ENCODE measurements at places on chromosomes 2 and 18. TPM values are rescaled to one million over a fixed set of nuclear protein-coding genes. Genes with fewer than 3 reads are reported as not detected.

Gene SPP2
- not detected for total RNA-seq

Gene AGFG1
- total RNA-seq, result 31.1 TPM

Gene FAM161A
- 2.6 TPM for total RNA-seq

Gene NOL4
- total RNA-seq, result not detected

Gene CXCR1
- not detected for total RNA-seq

Gene AQP12A
- total RNA-seq, result not detected

Gene CROCC2
- total RNA-seq, result 0.51 TPM

Gene CCDC74B
- total RNA-seq, result 3.1 TPM

Gene UGT1A5
- not detected for total RNA-seq

Gene INHA
- 0.26 TPM for total RNA-seq

Gene CD207
- total RNA-seq, result not detected

GRCh38 chr2:99656994-99657393 is 167.2 kb upstream of the REV1 start:
- DNase-seq, result peak; percentile 61

GRCh38 chr18:70243131-70243929 is 37.8 kb upstream of the RTTN start:
- DNase-seq, result peak; percentile 60

- peak; percentile 15 for DNase-seq
Observed at GRCh38 chr2:171491292-171491691, 31.0 kb upstream of the CYBRD1 start.

DNA sequence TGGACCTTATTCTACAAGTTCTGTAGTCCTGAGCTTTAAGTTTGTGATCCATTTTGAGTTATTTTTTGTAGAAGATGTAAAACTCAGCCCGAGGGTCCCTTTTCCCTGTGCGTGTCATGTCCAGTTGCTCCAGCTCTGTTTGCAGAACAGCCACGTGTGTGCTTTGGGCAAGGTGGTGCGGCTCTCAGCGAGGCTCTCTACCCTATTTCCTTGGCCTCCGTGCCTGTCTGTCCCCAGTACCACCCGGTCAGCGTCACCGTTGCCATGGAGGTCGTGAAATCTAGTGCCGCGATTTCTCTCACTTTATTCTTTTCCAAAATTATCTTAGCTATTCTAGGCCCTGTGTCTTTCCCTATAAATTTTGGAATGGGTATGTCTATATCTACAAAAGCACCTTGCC is 141.0 kb upstream of the CTDP1 start:
- DNase-seq, result no peak

- no peak for DNase-seq
Observed at GRCh38 chr2:11257964-11258363, 86.5 kb downstream of the ROCK2 start.

DNA sequence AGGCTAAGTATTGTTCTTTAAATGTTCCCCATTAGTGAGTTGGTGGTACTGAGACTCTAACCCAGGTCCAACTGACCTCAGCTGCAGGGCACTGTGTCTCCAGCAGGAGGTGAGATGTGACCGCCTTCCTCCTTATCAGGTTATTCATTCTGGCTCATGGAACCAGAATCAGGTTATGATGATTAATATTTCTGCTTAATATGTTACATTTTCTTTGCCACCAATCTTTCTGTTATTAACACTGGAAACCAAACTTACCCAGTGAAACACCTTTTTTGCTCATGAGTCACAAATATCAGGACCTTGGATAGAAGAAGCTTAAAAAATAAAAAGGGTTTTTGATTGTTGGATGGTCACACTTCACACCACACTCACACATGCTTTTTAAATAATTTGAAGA is 85.4 kb downstream of the DPP4 start:
- peak; percentile 34 for DNase-seq

DNA sequence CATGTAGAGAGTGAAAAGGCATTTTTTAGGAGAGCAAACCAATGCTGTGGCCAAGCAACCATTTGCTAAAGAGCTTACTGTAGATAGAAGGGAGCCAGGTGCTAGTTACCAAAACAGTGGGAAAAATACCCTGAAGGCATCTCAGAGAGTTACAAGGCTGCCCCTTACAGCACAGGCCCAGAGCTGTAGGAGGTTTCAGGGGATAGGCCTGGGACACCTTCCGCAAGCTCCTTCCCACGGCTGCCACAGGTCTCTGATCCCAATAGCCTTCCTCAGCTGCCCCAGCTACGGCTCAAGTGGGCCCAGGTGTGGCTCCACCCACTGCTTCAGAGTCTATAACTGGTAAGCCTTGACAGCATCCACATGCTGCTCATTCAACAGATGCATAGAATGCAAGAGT is 18.2 kb upstream of the PPM1B start:
- DNase-seq, result no peak

- DNase-seq, result no peak
Observed at GRCh38 chr2:3376821-3377220, 797 bp downstream of the EIPR1 start.

DNA sequence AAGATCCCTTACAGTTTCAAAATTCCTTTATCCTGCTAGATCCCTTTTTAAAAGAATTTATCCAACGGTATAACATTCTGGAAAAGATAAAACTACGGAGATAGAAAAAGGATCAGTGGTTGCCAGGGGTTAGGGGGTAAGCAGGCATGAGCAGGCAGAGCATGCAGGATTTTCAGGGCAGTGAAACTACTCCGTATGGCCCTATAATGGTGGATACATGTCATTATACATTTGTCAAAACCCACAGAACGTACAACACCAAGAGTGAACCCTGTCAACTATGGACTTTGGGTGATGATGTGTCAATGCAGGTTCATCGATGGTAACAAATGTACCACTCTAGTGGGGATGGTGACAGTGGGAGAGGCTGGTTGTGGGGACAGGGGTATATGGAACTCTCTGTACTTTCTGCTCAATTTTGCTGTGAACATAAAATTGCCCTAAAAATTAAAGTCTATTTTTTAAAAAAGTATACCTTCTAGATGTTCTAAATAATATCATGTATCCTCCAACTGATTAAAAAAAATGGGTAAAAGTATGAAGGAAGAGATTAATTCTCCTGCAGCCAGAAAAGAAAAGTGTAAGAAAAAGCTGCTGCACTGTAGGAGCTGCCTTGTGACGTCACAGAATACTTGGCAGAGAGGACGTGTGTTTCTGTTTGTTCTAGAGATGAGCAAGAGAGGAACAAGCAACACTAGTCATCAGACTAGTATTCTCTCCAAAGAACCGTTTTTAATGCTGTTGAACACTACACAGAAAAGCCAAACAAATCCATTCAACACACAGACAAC is 23.6 kb downstream of the ANKRD44 start:
- DNase-seq, result peak; percentile 92

- DNase-seq, result no peak
Observed at GRCh38 chr18:46406539-46406932, 250.5 kb downstream of the LOXHD1 start.

DNA sequence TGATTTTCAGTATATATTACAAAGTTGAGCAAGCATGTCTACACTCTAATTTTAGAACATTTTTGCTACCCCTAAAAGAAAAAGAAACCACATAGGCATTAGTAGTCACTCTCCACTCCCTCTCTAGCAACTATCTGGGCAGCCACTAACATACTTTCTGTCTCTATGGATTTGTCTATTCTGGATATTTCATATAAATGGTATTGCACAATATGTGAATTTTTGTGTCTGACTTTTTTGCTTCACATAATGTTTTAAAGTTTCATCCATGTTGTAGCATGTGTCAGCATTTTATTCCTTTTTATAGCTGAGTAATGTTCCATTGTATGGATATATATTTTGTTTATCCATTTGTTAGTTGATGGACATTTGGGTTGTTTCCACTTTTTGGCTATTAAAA is 232.5 kb upstream of the CTAGE1 start:
- no peak for DNase-seq

GRCh38 chr2:65700720-65701119 is 268.3 kb upstream of the SPRED2 start:
- no peak for DNase-seq

GRCh38 chr18:21663578-21663977 is 41.0 kb downstream of the ABHD3 start:
- no peak for DNase-seq

DNA sequence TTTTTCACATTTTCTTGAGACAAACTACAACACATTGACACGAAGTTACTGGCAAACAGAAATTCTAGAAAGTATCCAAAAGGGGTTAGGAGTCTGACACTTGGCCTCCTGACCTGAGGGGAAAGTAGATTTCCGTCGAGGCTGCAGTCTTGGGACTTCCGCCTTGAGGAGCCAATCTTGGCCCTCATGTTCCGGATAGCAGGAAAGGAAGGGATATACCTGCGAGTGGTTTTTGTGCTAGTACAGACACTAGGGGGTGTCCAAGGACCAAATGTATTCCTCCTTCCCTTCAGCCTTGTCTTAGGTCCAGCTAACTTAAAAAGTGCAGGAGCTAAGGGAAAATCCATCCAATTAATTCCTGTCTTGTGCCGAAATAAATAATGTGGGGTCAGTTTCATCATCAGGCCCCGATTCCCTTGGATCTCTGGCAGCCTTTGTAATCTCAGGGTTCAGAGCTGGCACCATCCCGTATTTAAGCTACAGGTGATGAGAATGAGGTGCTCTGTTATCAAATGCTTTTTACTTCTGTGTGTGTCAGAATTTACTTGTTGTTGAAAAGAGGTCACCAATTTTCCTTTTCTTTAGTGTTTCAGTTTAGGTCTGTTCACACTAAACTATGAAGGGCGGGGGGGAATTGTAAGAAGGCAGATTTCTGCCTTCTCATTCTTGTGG is 330.2 kb upstream of the FANCL start:
- DNase-seq, result peak; percentile 71

GRCh38 chr18:39675368-39675767 is 2109.8 kb upstream of the CELF4 start:
- peak; percentile 63 for DNase-seq

GRCh38 chr2:85768713-85769112 is 14.9 kb downstream of the ATOH8 start:
- peak; percentile 50 for DNase-seq

- DNase-seq, result no peak
Observed at GRCh38 chr2:45816272-45816671, 164.8 kb downstream of the PRKCE start.

GRCh38 chr18:58605027-58606020 is 23.6 kb downstream of the ALPK2 start:
- DNase-seq, result peak; percentile 96

DNA sequence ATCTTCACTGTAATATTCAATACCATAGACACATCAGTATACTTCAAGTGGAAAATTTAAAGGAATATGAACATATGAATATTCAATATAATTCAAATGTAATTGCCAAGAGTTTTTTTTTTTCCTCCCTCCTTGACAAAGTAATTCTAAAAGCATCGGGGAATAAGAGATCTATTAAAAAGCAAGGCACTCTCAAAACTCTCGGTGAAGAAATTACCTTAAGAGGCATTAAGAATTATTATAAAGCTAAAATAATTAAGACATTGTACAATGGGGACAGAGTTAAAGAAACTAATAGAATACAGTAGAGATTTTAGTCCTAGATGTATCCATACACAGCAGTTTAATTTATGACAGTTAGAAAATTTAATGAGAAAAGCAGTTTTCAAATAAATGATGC is 390.0 kb upstream of the SLC8A1 start:
- DNase-seq, result no peak

GRCh38 chr2:148978026-148978685 is 60.3 kb upstream of the LYPD6B start:
- DNase-seq, result no peak

- DNase-seq, result peak; percentile 93
Observed at GRCh38 chr2:219289537-219290361, 10.6 kb downstream of the DNAJB2 start.

DNA sequence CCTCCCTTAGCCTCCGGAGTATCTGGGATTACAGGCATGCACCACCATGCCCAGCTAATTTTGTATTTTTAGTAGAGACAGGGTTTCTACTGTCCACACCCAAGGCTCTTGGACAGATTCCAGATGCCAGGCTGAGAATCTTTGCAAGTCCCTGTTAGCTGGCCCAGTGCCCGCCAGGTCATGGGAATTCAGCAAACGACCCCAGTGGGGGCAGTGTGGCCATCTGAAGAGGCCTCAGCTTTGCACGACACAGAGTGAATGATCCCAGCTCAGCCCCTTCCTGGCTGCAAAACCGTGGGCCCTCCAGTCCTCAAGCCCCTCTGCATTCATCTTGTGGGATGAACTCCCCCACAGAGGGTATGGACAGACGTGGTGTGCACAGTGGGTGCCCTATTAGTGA is 179.5 kb upstream of the ID2 start:
- no peak for DNase-seq

GRCh38 chr2:47223980-47224379 is 68.9 kb upstream of the STPG4 start:
- DNase-seq, result no peak

- no peak for DNase-seq
Observed at GRCh38 chr2:160309585-160309984, 109.5 kb upstream of the ITGB6 start.

DNA sequence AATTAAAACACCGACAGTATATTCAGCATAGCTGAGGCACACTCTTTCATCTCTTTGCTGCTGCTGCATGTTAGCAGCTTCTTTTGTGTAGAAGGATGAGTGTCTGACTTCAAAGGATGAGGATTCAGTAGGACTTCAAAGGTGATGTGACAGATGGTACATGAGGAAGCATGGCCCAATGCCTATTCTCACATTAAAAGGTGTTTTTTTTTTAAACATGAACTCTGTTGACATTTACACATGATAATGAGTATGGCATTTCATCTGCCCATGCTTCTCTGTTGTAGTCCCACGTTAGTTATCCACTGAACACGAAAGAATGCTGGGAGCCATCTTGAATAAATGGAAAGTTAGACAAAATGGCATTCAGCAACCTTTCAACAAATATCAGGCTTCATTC is 1950.8 kb upstream of the PIK3C3 start:
- no peak for DNase-seq

DNA sequence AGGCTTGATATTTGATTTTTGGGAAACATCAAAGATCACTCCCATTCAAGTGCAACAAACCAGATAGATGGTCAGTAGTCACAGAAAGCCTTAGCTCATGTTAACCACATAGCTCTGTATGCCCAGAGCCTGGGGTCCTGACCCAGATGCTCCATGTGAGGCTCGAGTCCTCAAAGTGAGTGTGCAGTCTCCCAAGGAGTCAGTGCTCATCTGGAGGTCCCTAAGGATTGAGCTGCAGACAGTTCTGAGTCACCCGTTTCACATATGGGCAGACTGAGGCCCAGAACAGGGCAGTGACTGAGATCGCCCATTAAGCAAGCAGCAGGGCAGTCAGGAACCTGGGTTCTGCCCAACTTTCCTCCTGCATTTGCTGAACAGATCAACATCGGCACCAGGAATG is 9.2 kb downstream of the TMEM37 start:
- DNase-seq, result no peak

DNA sequence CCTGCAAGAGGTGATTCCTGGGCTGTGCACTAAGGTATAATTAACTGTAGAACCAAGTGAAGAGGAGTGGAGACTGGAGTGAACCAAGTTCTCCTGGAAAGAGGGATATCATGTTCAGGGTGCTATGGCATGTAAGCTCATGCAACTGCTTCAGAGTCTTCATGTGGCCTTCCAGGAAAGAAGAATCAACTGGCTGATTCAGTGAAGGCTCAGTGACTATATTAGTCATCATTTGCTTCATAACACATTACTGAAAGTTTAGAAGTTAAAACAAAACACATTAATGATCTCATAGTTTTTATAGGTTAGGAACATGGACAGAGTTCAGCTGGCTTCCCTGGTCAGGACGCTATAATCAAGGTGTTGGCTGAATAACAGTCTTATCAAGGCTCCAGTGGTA is 1200.8 kb upstream of the GYPC start:
- DNase-seq, result peak; percentile 49
